CD8-positive, alpha-beta memory T cell (primary cell): ENCODE measurements at places on chromosomes 13 and 19.

GRCh38 chr19:32611161-32611560 is 30.2 kb downstream of the PDCD5 start:
- H3K4me3 ChIP-seq, result no peak overlapping the region
- H3K36me3 ChIP-seq, result peaks cover 19% of the 10 kb centered on the region
- no peaks in the 10 kb centered on the region for H3K4me1 ChIP-seq

GRCh38 chr13:85503797-85504196 is 295.4 kb downstream of the SLITRK6 start:
- H3K27me3 ChIP-seq, result no peaks in the 10 kb centered on the region
- H3K4me3 ChIP-seq, result no peak overlapping the region
- no peaks in the 10 kb centered on the region for H3K36me3 ChIP-seq
- H3K4me1 ChIP-seq, result no peaks in the 10 kb centered on the region
- H3K27ac ChIP-seq, result no peak overlapping the region

GRCh38 chr13:52838433-52839107 is 9.9 kb downstream of the PCDH8 start:
- H3K27ac ChIP-seq, result no peak overlapping the region
- no peak overlapping the region for H3K4me3 ChIP-seq
- no peak for DNase-seq
- H3K4me1 ChIP-seq, result no peaks in the 10 kb centered on the region
- no peaks in the 10 kb centered on the region for H3K27me3 ChIP-seq

- peaks cover 52% of the 10 kb centered on the region for H3K36me3 ChIP-seq
- H3K27me3 ChIP-seq, result no peaks in the 10 kb centered on the region
- no peak overlapping the region for H3K4me3 ChIP-seq
These were observed 25.7 kb upstream of the C13orf46 start for GRCh38 chr13:113999618-113999910.

- DNase-seq, result no peak
- no peaks in the 10 kb centered on the region for H3K36me3 ChIP-seq
- no peak overlapping the region for H3K27ac ChIP-seq
- peaks cover 13% of the 10 kb centered on the region for H3K4me1 ChIP-seq
These were observed 8.9 kb downstream of the RASGRP4 start for GRCh38 chr19:38417146-38417543.

GRCh38 chr13:48978942-48979601 is 3.4 kb downstream of the FNDC3A start:
- no peak for DNase-seq
- no peaks in the 10 kb centered on the region for H3K36me3 ChIP-seq
- no peaks in the 10 kb centered on the region for H3K27me3 ChIP-seq
- no peak overlapping the region for H3K4me3 ChIP-seq

DNA sequence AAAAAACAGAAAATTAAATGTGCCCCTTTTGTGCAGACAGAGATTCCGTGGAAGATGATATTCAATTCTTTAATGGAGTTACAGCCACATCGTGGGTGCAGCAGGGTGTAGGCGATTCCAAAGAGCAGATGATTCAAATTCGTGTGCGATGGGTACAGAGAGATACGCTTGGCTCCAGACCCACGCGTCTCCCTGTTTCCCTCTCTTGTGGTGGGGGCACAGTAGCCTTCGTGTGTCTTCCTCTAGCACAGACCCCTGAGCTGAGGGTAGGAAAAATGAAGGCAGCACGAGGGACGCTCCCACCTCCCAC is 4.8 kb downstream of the TSPAN16 start:
- no peak overlapping the region for H3K4me3 ChIP-seq
- DNase-seq, result no peak
- H3K36me3 ChIP-seq, result no peaks in the 10 kb centered on the region

- H3K36me3 ChIP-seq, result no peaks in the 10 kb centered on the region
- H3K27me3 ChIP-seq, result no peaks in the 10 kb centered on the region
- H3K4me1 ChIP-seq, result no peaks in the 10 kb centered on the region
- H3K4me3 ChIP-seq, result no peak overlapping the region
These were observed 1106.7 kb downstream of the EFNB2 start for GRCh38 chr13:105428811-105429210.

DNA sequence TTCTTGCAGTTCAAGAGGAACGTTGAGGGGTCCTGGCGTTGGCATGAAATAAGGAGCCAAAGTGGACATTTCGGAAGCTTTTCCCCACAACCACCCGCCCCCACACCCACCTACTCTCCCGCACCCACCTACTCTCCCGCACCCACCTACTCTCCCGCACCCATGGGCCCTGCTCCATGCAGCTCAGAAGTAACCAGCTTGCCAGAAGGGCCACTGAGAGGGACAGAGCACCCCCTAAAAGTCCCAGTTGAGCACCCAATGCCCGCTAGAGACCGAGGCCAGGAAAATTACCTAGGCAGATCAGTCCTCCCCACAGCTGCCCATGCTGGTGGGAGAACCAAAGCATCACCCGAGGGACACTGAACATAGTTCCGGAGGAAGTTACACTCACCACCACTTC is 11.8 kb downstream of the VSTM2B start:
- no peak for DNase-seq
- H3K36me3 ChIP-seq, result no peaks in the 10 kb centered on the region
- H3K4me3 ChIP-seq, result no peak overlapping the region
- peaks cover 3% of the 10 kb centered on the region for H3K27me3 ChIP-seq
- H3K4me1 ChIP-seq, result no peaks in the 10 kb centered on the region

GRCh38 chr13:83563499-83563898 is 318.8 kb downstream of the SLITRK1 start:
- H3K36me3 ChIP-seq, result no peaks in the 10 kb centered on the region
- H3K4me3 ChIP-seq, result no peak overlapping the region
- no peaks in the 10 kb centered on the region for H3K4me1 ChIP-seq
- DNase-seq, result no peak

GRCh38 chr19:30692181-30692811 is 320.1 kb downstream of the ZNF536 start:
- no peaks in the 10 kb centered on the region for H3K4me1 ChIP-seq
- no peak overlapping the region for H3K27ac ChIP-seq
- no peaks in the 10 kb centered on the region for H3K27me3 ChIP-seq
- H3K4me3 ChIP-seq, result no peak overlapping the region

- no peaks in the 10 kb centered on the region for H3K27me3 ChIP-seq
- no peak overlapping the region for H3K4me3 ChIP-seq
- peaks cover 87% of the 10 kb centered on the region for H3K4me1 ChIP-seq
- peaks cover 23% of the 10 kb centered on the region for H3K36me3 ChIP-seq
- no peak for DNase-seq
- H3K27ac ChIP-seq, result no peak overlapping the region
These were observed 24.7 kb downstream of the RASA3 start for GRCh38 chr13:114107686-114108081.

GRCh38 chr19:50333737-50334617 is 4.8 kb upstream of the KCNC3 start:
- peak overlapping the region; percentile 81 for H3K4me3 ChIP-seq
- peaks cover 48% of the 10 kb centered on the region for H3K4me1 ChIP-seq
- no peaks in the 10 kb centered on the region for H3K36me3 ChIP-seq
- H3K27me3 ChIP-seq, result peaks cover 32% of the 10 kb centered on the region
- DNase-seq, result peak; percentile 72

GRCh38 chr19:49889687-49890348 is 6.9 kb downstream of the IL4I1 start:
- H3K36me3 ChIP-seq, result no peaks in the 10 kb centered on the region
- H3K27ac ChIP-seq, result peak overlapping the region; percentile 38
- H3K4me3 ChIP-seq, result peak overlapping the region; percentile 59
- no peaks in the 10 kb centered on the region for H3K27me3 ChIP-seq
